ENCODE measurements at places on chromosomes 1 and 21.

- no peak for DNase-seq
These were observed 5.7 kb upstream of the NT5C1A start for GRCh38 chr1:39677645-39678044.

GRCh38 chr1:241610056-241610815 is 29.9 kb downstream of the CHML start:
- DNase-seq = no peak

- DNase-seq = no peak
These were observed 75.0 kb downstream of the RWDD3 start for GRCh38 chr1:95309031-95309471.

- no peak for DNase-seq
These were observed 151.4 kb downstream of the TGFB2 start for GRCh38 chr1:218496561-218496960.

DNA sequence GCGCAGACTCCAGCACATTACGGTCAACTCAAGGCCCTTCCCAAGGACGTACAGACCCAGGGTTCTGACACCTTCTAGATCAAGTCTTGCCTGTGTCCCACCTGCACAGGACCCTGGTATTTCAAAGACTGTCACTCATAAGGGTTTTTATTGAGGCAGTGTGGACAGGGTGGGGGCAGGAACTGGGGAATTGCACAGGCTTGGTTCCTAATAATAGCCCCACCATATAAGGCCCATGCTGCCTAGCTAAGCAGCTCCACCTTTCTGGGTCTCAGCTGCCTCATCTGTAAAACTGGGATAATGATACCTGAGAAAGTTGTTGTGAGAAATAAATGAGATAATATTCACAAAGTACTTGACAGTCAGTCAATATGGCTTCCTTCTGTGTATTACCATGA is 55.3 kb upstream of the PUM1 start:
- no peak for DNase-seq

DNA sequence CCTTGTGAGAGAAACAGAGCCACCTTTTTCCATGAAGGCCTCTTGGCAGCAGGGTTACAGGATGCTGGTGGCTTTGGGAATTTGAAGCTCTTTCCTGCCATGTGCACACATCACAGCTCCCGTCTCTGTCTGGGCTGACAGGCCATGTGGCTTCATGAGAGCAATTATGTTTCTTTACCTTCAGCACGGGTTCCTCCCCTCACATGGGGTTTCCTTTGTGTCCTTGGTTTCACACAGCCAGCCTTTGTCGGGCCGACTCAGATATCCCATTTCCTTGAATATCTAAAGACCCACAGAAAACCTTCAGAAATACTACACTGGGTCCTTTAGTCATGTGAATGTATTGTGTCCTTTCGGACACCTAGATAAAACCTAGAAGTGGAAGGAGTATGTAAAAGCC is 7.1 kb downstream of the CLIC6 start:
- DNase-seq = no peak

DNA sequence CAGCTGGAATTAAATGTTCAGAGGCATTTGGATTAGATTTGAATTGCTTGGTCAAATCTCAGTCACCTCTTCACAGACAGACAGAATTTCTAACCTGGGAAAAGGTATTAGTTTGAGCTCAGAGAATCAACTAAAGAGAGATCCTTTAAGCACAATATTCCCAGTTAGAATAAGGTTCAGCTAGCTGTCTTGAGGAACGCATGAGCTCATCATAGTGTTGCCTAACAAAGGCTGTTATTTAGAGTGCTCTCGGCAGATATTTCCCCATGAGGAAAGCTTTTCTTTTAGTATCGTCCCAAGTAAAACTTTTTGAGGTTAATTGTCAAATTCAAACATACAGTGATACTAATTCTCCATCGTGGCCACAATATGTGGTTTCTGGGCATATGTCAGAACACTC is 269.9 kb downstream of the HLX start:
- no peak for DNase-seq

- no peak for DNase-seq
These were observed 593 bp upstream of the CD53 start for GRCh38 chr1:110872366-110872744.

DNA sequence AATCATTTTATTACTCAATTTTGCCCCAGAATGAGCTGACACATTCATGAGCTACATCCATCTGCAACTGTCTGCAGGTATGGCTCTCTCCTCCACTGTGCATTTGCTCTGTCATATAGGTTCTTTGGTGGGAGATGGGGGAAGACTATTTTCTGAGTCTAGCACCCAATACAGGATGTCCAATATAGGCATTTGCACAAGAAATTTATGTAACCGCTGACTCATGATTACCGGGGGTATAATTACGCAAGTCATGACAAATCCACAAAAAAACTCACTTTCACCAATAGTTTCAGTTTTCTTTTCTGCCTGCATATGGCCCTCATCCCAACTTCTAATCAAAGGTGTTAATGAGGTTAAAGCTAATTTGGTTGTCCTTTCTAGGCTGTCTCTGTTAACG is 17.5 kb upstream of the VSIG8 start:
- DNase-seq = peak; percentile 23

GRCh38 chr1:173573596-173573995 is 29.3 kb downstream of the SLC9C2 start:
- no peak for DNase-seq

DNA sequence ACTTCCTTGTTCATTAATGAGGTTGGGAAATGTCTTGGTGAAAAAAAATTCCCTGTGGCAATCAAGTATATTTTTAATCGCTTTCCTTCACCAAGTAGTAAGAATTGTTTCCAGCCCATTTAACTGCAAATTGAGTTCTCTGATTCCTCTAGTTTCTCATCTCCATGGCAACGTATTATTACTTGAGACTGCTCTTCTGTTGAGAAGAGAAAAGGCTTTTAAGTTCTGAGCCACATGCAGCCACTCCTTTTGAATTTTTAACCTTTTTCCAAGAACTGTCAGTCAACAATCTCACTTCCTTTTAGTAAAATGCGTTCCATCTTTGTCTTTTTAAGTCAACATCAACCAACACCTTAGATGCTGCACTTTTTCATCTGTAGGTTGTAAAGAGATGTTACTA is 75.7 kb upstream of the KIAA1614 start:
- DNase-seq = no peak

- DNase-seq = no peak
These were observed 5.9 kb upstream of the HES4 start for GRCh38 chr1:1005774-1006304.

DNA sequence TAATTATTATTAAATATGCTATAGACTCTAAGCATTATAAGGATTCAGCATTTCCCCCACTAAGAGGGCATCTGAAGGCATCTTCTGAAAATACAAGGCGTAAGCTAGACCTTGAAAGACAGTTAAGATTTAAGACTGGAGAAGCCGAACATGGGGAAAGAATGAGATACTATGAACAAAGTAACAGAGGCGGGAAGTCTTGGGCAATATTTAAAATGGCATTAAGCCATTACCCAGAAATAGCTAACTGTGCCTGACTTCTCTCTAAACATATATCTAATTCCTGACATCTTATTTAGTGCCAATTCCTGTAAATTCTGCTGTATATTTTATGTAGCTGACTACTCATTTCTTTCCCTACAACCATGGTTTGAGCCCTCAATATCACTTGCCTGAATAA is 20.9 kb downstream of the DPH5 start:
- DNase-seq = no peak

GRCh38 chr21:14120091-14120734 is 90.5 kb downstream of the LIPI start:
- peak; percentile 56 for DNase-seq

DNA sequence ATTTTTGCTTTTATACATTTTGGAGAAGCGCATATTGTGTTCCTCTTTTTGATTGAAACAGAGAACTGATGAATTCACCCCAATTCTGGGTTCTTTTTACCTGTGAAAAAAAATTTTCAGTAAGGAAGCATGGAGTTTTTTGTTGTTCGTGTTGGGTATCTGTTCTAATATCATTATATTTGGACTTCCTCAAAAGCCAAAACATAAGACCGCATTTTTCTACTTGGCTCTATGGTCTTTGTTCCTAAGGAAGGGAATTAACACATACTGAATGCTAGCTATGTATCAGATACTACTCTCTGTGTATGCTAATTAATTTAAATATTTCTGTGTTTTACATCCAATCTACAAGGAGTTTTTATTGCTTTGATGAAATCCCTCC is 12.9 kb downstream of the EPB41 start:
- no peak for DNase-seq

- no peak for DNase-seq
These were observed 27.7 kb downstream of the PLPP3 start for GRCh38 chr1:56551691-56552090.

DNA sequence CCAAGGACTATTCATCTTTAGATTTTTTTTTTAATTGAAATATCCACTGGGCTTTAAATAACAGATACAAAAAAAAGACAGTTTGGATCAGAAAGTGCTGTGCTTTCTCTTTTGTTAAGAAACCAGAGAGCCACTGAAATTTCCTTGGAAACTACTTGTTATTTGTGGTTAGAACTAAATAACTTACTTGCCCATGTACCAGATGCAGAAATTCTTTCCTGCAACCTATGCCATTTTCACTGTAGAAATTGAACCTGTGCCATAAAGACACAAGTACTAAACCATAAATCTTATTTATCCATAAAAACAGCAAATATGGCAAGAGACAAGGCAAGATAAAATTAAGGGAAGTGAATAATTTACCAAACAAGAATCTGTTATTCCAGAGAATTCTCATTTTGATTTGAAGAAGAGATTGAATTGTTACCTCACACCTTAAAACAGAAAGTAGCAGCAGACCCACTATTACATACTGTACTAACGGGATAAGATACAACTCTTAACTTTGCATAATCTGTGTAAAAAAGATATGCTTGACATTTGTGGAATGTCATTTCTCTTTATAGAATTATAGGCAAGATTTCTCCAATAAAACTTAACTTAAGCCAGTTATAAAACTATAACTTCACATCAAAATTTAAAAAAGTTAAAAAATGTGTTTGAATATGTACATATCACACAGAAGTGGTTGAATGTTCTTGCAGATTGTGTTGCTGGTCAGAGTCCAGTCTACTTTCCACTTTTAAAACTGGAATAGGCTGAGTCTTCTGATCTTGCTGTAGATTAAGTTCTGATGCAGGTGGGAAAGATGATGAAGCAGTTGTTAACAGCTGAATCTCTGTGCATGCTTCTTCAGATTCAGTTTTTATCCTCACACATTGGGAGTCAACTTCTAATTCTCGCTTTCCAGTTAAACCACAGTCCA is 6.3 kb upstream of the PHTF1 start:
- DNase-seq = no peak

DNA sequence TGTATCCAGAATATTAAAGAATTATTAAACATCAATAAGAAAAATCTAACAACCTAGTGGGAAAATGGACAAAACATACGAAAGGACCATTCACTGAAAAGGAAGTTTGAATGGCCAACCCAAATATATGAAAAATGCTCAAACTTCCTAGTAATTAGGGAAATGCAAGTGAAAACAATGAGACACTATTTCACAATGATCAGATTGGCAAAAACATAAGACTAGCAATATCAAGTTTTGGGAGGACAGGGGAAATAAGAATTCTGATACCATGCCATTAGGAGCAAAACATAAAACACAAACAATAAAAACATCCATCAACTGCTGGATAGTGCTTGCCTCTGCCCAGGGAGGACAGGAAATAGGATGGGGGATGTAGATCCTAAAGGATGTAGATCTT is 14.3 kb downstream of the XCL2 start:
- DNase-seq = no peak

DNA sequence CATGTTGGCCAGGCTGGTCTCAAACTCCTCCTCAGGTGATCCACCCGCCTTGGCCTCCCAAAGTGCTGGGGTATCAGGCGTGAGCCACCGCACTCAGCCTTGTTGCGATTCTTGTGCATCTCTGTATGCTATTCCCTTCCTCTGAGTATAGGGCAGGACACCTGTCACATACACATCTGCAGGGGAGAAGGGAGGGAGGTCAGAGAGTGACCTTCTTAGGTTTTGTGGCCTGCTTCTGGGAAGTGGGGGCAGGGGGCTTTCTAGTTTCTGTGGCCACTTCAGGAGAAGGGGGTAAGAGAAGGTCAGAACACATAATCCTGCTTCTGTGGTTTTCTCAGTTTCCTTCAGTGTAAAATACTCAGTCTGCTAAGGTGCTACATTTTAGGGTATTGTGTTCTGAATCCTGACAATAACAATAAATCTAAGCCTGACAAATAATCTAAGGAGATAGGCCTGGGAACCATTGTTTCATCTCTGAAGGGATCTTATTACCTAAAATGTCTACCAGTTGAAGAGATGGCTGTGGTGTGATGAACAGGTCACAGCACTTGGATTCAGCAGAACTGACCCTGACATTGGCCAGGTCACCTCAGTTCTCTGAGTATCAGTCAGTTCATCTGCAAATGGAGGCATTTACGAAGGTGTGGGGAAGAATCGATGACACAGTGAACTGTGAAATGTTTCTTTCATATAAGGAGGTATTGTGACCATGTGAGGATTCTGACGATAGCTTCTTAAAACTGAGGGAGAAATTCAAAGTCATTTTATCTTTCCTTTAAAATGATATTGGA is 212.6 kb upstream of the L1TD1 start:
- DNase-seq = no peak

- DNase-seq = no peak
These were observed 223.3 kb upstream of the ZRANB2 start for GRCh38 chr1:71304125-71304524.

DNA sequence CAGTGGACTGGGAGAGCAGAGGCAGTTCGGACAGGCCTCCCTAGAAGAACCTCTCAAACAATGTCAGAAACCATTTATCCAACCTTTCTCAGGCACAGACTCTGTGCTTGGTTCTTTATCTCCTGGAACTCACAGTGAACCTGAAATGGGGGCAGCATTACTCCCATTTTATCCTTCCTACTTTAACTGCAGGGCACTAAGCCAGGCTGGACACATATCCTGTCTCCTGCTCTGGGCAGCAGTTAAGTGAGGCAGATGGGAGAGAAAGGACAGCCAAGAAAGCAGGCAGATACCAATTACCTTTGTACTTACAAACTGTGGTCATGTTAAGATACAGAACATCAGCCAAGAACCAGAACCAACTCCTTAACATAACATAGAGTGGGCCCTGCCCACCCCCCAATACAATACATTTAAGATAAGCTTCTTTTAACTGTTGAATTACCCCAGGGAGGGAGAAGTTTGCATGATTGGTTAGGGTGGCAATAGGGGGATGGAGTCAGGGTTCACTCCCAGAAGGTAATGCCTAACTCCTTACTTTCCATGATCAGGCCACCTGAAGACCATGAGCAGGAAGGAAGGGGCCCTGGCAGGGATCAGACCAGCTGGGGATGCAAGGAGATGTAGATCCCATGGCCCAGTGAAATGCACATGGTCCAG is 10.9 kb downstream of the KDF1 start:
- DNase-seq = no peak

GRCh38 chr1:119815361-119815760 is 4.1 kb upstream of the REG4 start:
- no peak for DNase-seq

GRCh38 chr1:30727824-30728223 is 4.4 kb upstream of the MATN1 start:
- no peak for DNase-seq

GRCh38 chr21:46452710-46453109 is 6.0 kb upstream of the DIP2A start:
- DNase-seq = no peak

- DNase-seq = no peak
These were observed 50.5 kb upstream of the EPS8L3 start for GRCh38 chr1:109814223-109814622.

GRCh38 chr1:213864091-213864490 is 123.7 kb upstream of the PROX1 start:
- no peak for DNase-seq

Data from activated CD4-positive, alpha-beta T cell treated with anti-CD3 and anti-CD28 coated beads, Interleukin-2, amount 50 U/mL, for 16 hours (primary cell).